ENCODE measurements at places on chromosomes 5 and 9. TPM values are rescaled to one million over a fixed set of nuclear protein-coding genes. Genes with fewer than 3 reads are reported as not detected.

The P4HA2 gene
- 22.8 TPM for total RNA-seq

The LPAR1 gene
- 19.5 TPM for total RNA-seq

The PCDHGA7 gene
- total RNA-seq: 11.1 TPM

The PTGDS gene
- 5,554 TPM for total RNA-seq

The TXNDC8 gene
- total RNA-seq: 3.5 TPM

The MYMK gene
- total RNA-seq: not detected

The FGFR4 gene
- total RNA-seq: 9.7 TPM

The MZB1 gene
- 0.94 TPM for total RNA-seq

The SHOC1 gene
- 36.8 TPM for total RNA-seq

The MSX2 gene
- 39.2 TPM for total RNA-seq

The GLRA1 gene
- total RNA-seq: not detected

The GDNF gene
- 0.71 TPM for total RNA-seq

The PRSS3 gene
- 3.3 TPM for total RNA-seq

The BRD3 gene
- total RNA-seq: 44.3 TPM

The TUSC1 gene
- 38.3 TPM for total RNA-seq

Measured in testis (tissue), 5 donors.